ENCODE measurements at places on chromosomes 7 and 10.

GRCh38 chr10:26831936-26832335 is 28.8 kb downstream of the ABI1 start:
- DNase-seq = no peak

- DNase-seq = no peak
Measured at GRCh38 chr7:90761584-90761983, 165.5 kb downstream of the CDK14 start.

GRCh38 chr7:156003220-156004162 is 191.2 kb upstream of the SHH start:
- no peak for DNase-seq

DNA sequence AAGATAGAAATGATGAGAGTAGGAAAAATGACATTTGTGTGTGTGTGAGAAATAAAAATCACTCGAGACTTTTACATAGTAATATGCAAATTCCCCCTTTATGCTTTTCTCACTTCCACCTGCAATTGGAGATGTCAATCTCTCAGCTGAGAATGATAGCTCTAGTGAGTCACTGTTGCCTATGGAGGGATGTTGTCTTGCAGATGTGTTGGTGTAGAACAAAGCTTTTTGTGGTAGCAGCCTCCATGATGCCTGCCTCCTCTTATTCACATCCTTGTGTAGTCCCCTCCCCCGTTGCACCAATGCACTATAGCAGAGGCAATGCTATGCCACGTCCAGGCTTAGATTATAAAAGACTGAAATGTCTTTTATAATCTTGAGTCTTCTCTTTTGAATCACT is 33.8 kb downstream of the SPAG6 start:
- peak; percentile 28 for DNase-seq

GRCh38 chr10:29802171-29802570 is 167.4 kb upstream of the SVIL start:
- DNase-seq = no peak

DNA sequence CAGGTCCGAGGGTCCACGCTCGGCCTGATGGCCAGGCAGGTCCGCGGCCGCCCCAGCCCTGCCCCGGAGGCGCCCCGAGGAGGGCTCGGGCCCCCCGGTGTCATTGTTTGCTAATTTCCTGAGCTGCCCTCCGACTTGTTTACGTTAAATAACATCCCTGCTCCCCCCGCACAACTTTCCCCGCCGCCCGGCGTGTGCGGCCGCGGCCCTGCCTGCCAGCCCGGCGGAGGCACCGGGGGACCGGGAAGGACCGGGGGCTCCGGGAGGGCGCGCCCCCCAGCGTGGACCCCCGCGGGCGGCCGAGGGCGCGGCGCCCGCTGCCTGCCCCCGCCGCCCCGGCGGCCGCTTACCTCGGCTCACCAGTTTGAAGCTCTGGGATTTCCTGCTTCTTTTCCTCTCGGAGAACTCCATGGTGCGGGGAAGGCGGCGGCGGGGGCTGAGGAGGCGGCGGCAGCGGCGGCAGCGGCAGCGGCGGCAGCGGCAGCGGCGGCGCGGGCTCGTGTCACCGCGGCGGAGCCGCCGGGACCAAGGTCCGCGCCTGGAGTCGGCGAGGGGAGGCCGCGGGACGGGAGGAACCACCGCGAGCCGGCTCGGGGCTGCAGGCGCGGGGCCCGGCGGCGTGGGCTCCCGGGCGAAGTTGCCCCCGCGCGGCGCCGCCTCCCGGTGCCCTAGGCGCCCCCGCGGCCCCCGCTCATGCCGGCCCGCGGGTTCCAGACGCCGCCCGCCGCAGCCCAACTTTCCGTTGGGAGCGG is 515 bp downstream of the BEND7 start:
- DNase-seq = no peak

- peak; percentile 39 for DNase-seq
Measured at GRCh38 chr10:22246680-22247391, 29.0 kb upstream of the EBLN1 start.
